ENCODE measurements at places on chromosomes 6 and 20. TPM values are rescaled to one million over a fixed set of nuclear protein-coding genes. Genes with fewer than 3 reads are reported as not detected.
A peak's percentile ranks its signal among the peaks of the same experiment; 100 is the strongest.

The RNF182 gene
- not detected for total RNA-seq

The PBOV1 gene
- total RNA-seq: not detected

The PSMB9 gene
- 12.5 TPM for total RNA-seq

The TRAPPC3L gene
- total RNA-seq: 0.17 TPM

The ASIP gene
- not detected for total RNA-seq

The BCAS1 gene
- total RNA-seq: 0.43 TPM

- H3K4me3 ChIP-seq: no peak overlapping the region
- no peak overlapping the region for H3K27ac ChIP-seq
- H3K36me3 ChIP-seq: no peaks in the 10 kb centered on the region
- H3K27me3 ChIP-seq: no peaks in the 10 kb centered on the region
- H3K4me1 ChIP-seq: no peaks in the 10 kb centered on the region
These were observed 464.2 kb downstream of the COL12A1 start for GRCh38 chr6:74741646-74742045.

- H3K27me3 ChIP-seq: no peaks in the 10 kb centered on the region
- no peaks in the 10 kb centered on the region for H3K36me3 ChIP-seq
- no peak overlapping the region for H3K4me3 ChIP-seq
- DNase-seq: no peak
- no peaks in the 10 kb centered on the region for H3K4me1 ChIP-seq
These were observed 73.4 kb upstream of the NOX3 start for GRCh38 chr6:155528982-155529453.

GRCh38 chr6:105452376-105452775 is 49.5 kb upstream of the PREP start:
- no peaks in the 10 kb centered on the region for H3K27me3 ChIP-seq
- no peaks in the 10 kb centered on the region for H3K36me3 ChIP-seq
- no peak overlapping the region for H3K4me3 ChIP-seq
- H3K4me1 ChIP-seq: no peaks in the 10 kb centered on the region

DNA sequence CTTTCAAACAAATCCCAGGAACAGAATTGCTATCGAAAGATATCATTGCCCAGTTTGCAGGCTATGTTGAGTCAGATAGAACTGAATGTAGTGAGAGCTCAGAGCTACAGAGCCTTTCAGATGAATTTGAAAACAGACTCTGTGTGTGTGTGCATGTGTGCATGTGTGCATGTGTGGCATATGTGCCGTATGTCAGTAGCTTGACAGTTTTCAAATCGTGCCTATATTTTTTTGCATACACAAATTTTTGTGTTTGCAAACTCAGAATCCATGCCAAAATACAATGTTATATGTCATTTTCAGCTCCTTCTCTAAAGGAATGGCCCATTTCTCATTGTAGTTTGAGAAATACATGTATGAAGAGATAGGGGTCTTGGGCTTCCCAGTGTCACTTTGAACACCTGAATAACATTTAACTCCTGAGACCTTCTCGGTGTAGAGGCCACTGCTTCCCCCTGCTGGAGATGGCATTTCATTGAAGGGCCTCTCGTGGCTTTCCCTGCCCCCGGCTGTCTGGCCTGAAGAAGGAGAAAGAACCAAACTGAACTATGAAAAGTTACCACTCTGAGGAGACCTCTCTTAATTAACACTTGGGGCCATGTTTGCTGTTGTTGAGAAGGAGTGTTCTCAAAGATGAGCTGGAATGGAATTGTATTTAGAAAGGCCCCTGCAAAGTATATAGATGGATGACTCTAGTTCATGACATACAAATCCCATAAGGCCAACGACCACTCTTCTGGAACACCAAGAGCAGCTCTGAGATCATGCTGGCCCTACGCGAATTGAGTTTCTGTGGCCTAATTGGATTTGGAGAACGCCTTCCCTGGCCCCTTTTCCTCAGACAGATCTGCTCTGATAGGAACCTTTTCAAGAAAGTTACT is 58.7 kb downstream of the VAPB start:
- H3K4me1 ChIP-seq: no peaks in the 10 kb centered on the region
- no peaks in the 10 kb centered on the region for H3K27me3 ChIP-seq
- peaks cover 27% of the 10 kb centered on the region for H3K36me3 ChIP-seq
- H3K4me3 ChIP-seq: no peak overlapping the region

GRCh38 chr20:1119128-1119505 is 715 bp downstream of the PSMF1 start:
- peaks cover 4% of the 10 kb centered on the region for H3K36me3 ChIP-seq
- no peaks in the 10 kb centered on the region for H3K27me3 ChIP-seq
- H3K4me3 ChIP-seq: peak overlapping the region; percentile 73
- peak; percentile 57 for DNase-seq
- peak overlapping the region; percentile 97 for H3K27ac ChIP-seq
- peaks cover 28% of the 10 kb centered on the region for H3K4me1 ChIP-seq

GRCh38 chr6:161353208-161353613 is 79.3 kb upstream of the AGPAT4 start:
- H3K4me3 ChIP-seq: no peak overlapping the region
- no peak for DNase-seq
- no peaks in the 10 kb centered on the region for H3K4me1 ChIP-seq
- H3K36me3 ChIP-seq: no peaks in the 10 kb centered on the region
- H3K27me3 ChIP-seq: no peaks in the 10 kb centered on the region

GRCh38 chr20:44336725-44337380 is at the start of gene R3HDML:
TSS of gene R3HDML (plus strand) at chr20:44337043. CDS start at chr20:44337158, 115 bp downstream.
- DNase-seq: no peak
- H3K4me1 ChIP-seq: no peaks in the 10 kb centered on the region
- no peaks in the 10 kb centered on the region for H3K36me3 ChIP-seq
- no peak within 1 kb of the TSS for H3K4me3 ChIP-seq
- no peak within 1 kb of the TSS for H3K27ac ChIP-seq

Measured in right lobe of liver (tissue), 6 donors.